Foreskin fibroblast (primary cell): ENCODE measurements at places on chromosomes 13 and 19.

- peak; percentile 58 for DNase-seq
These were observed 390.4 kb downstream of the RFC3 start for GRCh38 chr13:34208336-34208735.

DNA sequence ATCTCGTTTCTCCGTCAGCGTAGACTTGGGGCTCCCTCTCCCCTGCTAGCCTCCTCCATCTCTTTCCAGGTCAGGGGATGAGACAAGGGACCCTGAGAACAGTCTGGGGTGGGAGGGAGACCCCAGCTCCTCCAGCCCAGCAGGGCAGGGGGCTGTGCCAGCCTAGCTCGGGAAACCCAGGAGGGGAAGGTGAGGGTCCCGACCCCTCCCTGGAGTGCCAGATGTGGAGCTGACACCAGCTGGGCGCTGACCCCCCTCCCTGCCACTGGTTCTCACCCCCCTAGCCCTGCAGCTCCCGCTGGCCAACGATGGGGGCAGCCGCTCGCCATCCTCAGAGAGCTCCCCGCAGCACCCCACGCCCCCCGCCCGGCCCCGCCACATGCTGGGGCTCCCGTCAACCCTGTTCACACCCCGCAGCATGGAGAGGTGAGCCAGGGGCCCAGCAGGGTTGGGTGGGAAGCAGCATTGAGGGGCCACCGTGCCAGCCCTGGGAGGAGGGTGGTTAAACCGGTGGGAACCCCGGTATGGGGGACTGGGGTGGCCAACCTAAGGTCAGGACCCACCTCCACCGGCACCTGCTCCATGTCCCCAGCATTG lies 5.1 kb upstream of the TGFBR3L start:
- no peak for DNase-seq

- peak; percentile 27 for DNase-seq
These were observed 344.1 kb upstream of the TMTC4 start for GRCh38 chr13:101018720-101019119.

DNA sequence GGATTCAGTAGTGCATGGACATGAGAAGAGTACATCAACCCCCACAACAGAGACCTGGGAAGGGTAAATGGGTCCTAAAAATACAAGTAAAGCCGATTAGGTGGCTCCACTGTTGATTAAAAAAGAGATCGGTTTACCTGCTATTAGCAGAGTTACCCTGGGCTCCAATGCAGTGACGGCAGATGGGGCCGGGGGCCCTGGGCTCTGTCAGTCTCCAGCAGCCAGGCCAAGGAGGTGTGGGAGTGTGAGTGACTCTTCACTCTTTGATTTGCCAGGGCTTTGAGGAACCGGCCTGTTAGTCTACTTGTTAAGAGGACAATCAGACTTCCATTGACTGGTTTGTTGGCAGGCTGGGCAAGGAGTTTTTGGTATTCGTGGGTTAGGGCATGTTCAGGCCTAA lies 1368.7 kb downstream of the UQCRFS1 start:
- DNase-seq, result no peak

- DNase-seq, result no peak
These were observed 155.8 kb downstream of the URI1 start for GRCh38 chr19:30097746-30098280.

DNA sequence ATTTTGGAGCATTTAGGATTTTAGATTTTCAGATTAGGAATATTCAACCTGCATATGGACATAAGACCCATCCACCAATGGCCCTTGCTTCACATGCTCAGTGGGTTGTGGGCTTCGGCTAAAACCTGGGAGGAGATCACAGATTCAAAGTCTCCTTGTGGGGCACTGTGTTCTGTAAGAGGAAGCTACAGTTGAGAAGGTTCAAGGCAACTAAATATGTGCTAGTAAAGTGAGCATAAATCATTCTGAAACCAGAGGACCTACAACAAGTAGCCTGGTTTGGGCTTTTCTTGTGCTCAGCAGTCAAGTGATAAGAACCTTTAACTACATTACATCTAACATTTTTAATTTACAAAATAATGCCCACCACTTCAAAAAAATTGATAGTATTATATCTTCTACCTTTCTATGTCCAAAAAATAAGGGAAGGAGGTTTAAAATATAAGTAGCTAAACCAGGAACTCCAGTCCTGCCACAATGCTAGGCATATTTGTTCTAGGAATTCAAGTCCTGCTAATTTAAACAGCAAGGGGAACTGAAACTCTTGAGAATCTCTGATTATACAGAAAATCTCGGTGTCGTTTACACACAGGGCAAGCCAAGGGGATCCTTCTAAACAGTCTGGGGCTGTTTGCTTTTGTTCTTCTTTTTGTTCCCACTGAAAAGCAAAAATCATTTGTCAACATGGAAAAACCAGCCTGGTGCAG lies 36.6 kb downstream of the FOXO1 start:
- no peak for DNase-seq

- no peak for DNase-seq
These were observed 70.5 kb downstream of the GJA3 start for GRCh38 chr13:20090349-20090748.

GRCh38 chr13:21240586-21240985 lies 64.1 kb downstream of the MRPL57 start:
- peak; percentile 73 for DNase-seq

- DNase-seq, result peak; percentile 38
These were observed 4.6 kb upstream of the SIGLEC10 start for GRCh38 chr19:51422053-51422448.

DNA sequence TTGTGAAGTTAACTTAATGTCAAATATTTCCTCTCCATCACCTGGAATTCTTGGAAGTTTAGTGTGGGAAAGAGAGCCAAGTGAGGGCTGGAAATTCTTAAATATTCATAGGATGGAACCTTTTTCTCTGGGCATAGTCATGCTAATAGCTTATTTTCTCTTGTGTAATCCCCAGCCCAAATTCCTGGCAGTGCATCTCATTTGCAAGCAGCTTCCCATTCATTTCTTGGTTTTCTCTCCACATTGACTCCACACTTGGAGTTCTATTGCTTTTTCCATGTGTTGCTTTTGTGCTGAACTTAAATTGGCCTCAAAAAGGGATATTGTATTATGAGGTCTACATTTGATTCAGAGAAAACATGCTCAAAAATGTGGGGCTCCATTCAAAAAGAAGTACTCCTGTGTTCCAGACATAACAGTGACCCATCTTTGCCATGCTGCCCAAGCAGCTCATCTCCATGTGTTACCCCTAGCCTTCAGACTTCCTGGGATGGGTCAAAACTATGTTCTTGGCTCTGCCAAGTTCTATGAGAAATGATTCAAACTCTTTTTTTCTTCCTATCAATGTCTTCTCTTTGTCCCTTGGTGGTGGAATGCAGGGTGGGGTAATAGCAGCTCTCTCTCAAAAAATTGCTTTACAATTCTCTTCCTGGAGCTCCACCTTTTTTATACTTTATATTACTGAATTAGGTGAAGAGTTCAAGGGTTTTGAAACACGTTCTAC lies 2471.5 kb downstream of the PCDH9 start:
- peak; percentile 9 for DNase-seq

GRCh38 chr13:113170511-113170910 lies 12.1 kb downstream of the PROZ start:
- no peak for DNase-seq

DNA sequence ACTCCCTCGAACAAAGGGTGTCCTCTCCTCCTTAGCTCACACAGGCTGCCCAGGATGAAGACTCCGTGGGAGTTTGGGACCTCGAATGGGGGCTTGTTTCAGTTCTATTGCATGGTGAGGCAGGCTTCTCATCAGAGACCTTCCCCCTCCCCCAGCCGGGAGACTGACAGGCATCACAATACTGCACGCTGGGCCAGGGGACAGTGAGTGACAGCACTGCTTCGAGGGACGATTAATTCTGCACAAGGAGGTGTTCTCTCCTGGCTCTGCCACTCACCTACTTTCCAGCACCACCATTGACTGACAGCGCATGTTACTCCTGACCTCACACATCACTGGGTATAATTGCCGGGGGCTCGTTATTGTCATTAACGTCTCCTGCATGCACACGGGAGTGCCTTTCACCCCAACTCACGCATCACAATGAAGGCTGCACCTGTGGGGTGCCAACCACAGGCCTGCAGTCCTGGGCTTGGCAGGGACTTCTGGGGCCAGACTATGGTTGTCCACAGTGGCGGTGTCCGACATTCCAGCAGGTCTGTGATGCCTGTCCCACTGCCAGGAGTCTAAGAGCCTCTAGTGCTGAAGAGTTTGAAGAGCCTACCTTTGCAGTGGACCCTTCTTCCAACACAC lies 412.2 kb upstream of the TSHZ3 start:
- DNase-seq, result no peak

- DNase-seq, result no peak
These were observed 1.6 kb upstream of the ZNF556 start for GRCh38 chr19:2865334-2866100.

GRCh38 chr13:72204291-72204690 lies 337.3 kb upstream of the DACH1 start:
- peak; percentile 30 for DNase-seq

- no peak for DNase-seq
These were observed 19.8 kb downstream of the EPN1 start for GRCh38 chr19:55694656-55695491.

DNA sequence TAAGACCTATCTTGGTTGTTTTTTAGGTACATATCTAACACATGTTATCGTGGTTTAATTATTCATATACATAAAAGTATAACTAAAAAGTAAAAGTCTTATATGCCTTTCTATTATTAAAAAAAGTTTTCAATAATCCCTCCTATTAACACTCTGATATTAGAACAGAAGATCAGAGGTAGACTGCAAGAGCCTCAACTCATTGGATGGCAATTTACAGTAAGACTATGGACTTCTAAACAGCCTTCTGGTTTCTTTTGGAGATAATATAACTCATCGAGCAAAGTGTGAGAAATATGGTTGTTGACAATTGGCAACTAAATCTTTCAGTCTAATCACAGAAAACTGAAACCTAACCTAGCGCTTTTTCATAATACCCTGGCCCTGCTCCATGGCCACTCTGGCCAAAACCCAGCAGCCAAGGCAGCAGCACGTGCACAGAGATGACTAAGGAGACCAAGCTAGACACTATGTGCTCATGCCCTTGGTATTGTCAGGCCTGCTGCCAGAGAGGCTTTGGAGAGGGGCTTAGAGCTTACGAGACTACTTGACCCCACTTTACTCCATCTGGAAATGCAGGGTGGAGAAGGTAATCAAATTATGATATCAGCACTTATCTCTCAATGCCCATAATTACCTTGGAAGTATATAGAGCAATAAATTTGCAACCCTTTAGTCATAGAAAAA lies 40.6 kb upstream of the EEF1AKMT1 start:
- peak; percentile 97 for DNase-seq

DNA sequence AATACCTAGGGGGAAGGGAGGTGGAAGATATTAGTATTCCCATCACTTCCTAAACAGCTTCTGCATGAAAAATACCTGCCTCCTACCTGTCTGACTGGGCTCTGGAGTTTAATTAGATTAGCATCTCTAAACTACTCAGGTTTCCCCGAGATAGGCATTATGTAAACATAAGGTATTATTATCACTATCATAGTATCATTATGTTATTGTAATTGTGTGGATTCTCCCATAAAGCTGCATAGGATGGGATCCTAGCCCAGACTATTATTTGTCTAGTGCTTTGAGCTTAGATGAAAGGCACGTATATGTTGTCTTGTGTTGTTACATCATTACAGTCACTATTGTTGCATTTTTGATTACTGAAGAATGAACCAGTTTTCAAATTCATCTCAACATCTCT lies 115.2 kb upstream of the SOX21 start:
- no peak for DNase-seq

DNA sequence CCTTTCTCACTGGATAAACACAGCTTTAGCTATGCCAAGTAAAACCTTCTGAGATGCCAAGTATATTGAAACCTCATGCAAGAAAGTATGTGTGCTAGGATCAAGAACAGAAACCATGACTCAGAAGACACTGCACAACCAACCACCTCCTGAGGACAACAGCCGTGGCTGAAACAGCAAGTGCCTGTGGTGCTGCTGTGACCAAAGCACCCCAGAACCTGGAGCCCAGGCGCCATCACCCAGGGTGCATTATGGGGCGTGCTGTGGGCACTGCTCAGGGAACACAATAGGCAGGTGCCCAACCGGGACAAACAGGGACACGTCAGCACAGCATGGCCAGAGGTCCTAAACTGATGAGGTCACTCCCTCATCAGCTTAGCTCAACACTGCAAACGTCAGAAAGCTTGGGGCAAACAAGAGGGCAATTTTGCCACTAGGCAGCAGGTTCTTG lies 101.3 kb upstream of the SLC15A1 start:
- peak; percentile 86 for DNase-seq

- no peak for DNase-seq
These were observed 102.7 kb downstream of the ATP11A start for GRCh38 chr13:112792511-112792910.

DNA sequence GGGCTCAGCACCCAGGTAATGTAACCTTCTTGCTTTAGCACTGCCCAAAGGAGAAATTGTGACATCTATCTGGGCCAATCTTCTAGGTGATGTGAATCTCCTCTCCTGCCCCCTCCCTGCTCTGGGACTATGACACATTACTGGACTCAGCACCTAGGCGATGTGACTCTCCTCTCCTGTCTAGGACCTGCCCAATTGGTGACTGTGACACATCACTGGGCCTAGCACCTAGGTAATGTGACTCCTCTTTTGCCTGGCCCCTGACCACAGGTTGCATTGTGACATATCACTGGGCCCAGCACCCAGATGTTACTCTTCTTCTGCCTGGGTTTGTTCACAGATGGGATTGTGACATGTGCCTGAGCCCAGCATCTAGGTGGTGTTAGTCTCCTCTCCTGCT lies 45.0 kb downstream of the ZNF85 start:
- DNase-seq, result no peak

GRCh38 chr13:43895940-43896339 lies 16.2 kb downstream of the LACC1 start:
- no peak for DNase-seq

GRCh38 chr13:39692660-39693438 lies 37.4 kb downstream of the COG6 start:
- DNase-seq, result no peak

DNA sequence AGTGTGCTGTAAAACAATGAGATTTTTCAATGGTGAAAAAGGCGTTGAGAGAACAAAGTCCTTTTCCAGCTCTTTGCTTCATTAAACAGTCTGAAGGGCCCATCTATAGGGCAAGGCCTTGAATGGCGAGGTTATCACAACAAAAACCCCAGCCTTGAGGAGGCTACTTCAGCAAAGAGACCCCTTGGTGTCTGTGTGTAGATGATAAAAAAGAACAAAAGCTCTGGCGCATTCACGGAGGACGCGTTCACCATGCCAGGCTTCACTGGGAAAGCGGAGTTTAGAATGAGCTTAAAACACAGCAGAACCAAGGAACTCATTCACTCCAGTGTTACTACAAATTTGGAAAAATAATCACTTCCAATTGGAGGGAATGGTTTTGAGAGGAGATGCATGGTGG lies 530.0 kb upstream of the ARGLU1 start:
- DNase-seq, result no peak

GRCh38 chr13:62243106-62243505 lies 827.5 kb upstream of the PCDH20 start:
- no peak for DNase-seq

GRCh38 chr13:54676526-54677113 lies 1648.0 kb downstream of the OLFM4 start:
- DNase-seq, result no peak

GRCh38 chr19:7507884-7508283 lies 8.0 kb upstream of the ZNF358 start:
- peak; percentile 85 for DNase-seq

- DNase-seq, result peak; percentile 54
These were observed 53.4 kb downstream of the TSSK6 start for GRCh38 chr19:19461671-19462622.
